ENCODE measurements at places on chromosomes 1 and 21. TPM values are rescaled to one million over a fixed set of nuclear protein-coding genes. Genes with fewer than 3 reads are reported as not detected.

The OR10J1 gene
- not detected for total RNA-seq

The NUDT17 gene
- total RNA-seq: 5.6 TPM

DNA sequence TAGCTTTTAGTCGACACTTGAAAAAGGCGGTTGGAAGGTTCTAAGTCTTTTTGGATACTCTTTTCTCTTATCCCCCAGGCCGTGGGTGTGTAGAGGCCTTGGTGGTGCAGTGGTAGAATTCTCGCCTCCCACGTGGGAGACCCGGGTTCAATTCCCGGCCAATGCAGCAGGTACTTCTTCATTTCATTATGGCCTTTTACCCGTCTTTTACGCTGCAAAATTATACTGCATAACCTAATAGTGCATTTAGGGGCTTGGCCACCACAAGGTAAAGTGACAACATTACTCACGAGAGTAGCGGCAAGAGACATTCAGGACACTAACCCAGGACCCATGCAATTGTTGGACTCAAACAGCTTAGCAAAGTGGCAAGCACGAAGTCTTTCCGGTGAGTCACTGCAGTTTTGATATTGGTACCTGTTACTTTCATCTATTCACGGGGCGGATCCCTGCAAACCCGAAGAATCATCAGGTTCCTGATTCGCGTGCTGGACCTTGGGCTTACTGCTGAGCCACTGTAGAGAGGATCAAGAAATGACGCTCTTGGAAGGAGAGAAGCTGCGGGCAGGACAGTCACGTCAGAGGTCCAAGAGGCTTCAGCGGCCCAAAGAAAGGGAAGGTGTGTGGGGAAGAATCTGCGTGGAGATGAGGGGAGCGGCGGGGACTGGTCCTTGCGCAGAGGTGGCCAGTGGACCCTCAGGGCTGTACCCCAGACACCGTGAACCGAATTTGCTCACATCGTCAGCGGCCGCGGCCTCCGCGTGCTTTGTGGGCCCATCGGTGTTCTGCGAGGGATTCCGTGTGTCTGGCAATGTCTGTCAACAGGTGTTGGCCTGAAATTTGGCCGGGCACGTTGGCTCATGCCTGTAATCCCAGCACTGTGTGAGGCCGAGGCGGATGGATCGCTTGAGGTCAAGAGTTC, 12.9 kb upstream of the RNU1-4 start:
- no peaks in the 10 kb centered on the region for H3K4me1 ChIP-seq
- H3K4me3 ChIP-seq: no peak overlapping the region
- H3K27ac ChIP-seq: no peak overlapping the region
- DNase-seq: peak; percentile 82
- no peaks in the 10 kb centered on the region for H3K36me3 ChIP-seq

The MEX3A gene
- 0.26 TPM for total RNA-seq

The KRTAP19-3 gene
- total RNA-seq: not detected

GRCh38 chr1:226541231-226541630, 7.3 kb upstream of the STUM start:
- no peaks in the 10 kb centered on the region for H3K4me1 ChIP-seq
- no peaks in the 10 kb centered on the region for H3K27me3 ChIP-seq
- H3K27ac ChIP-seq: no peak overlapping the region
- DNase-seq: no peak

- H3K4me3 ChIP-seq: no peak overlapping the region
- H3K27me3 ChIP-seq: no peaks in the 10 kb centered on the region
- DNase-seq: no peak
- peaks cover 19% of the 10 kb centered on the region for H3K4me1 ChIP-seq
- H3K27ac ChIP-seq: no peak overlapping the region
Measured at GRCh38 chr1:229015806-229016205, 255.1 kb upstream of the RAB4A start.

The TFF3 gene
- total RNA-seq: 39.0 TPM

DNA sequence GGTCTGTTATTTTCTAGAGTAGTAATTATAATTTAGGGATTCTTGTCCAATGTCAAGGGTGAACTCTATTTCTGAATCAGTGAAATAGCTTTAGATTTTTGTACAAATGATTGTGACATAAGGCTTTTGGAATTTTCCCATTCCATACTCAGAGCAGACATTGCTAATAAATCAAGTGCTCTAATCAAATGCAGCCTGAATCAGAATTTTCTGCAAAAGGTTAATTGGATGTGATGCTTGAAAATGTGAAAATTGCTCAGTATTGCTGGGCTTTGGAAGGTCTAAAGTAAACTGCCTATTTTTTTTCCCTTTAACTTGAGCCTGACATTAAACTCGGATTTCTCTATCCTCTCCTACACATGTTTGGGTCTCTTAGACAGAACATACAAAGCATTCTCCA, 23.2 kb downstream of the SGIP1 start:
- H3K27me3 ChIP-seq: no peaks in the 10 kb centered on the region
- no peak overlapping the region for H3K4me3 ChIP-seq
- no peaks in the 10 kb centered on the region for H3K4me1 ChIP-seq
- DNase-seq: no peak

GRCh38 chr1:51331206-51332100, 1.1 kb upstream of the TTC39A start:
- H3K27me3 ChIP-seq: peaks cover 39% of the 10 kb centered on the region
- H3K27ac ChIP-seq: no peak overlapping the region
- H3K36me3 ChIP-seq: no peaks in the 10 kb centered on the region
- no peaks in the 10 kb centered on the region for H3K4me1 ChIP-seq
- DNase-seq: no peak

DNA sequence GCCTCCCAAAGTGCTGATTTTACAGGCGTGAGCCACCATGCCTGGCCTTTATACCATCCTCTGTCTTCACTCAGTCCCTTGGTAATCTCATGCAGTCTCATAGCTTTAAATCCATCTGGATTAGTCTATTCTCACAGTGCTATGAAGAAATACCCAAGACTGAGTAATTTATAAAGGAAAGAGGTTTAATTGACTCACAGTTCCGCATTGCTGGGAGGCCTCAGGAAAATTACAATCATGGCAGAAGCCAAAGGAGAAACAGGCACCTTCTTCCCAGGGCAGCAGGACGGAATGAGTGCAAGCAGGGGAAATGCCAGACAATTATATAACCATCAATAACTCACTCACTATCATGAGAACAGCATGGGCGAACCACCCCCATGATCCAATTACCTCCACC, 49.1 kb upstream of the CPLANE2 start:
- H3K36me3 ChIP-seq: peaks cover 3% of the 10 kb centered on the region
- DNase-seq: no peak
- H3K27me3 ChIP-seq: no peaks in the 10 kb centered on the region
- H3K27ac ChIP-seq: no peak overlapping the region

The ITGB2 gene
- 285 TPM for total RNA-seq

The FAM72D gene
- 1.6 TPM for total RNA-seq

The SLC6A9 gene
- 3.4 TPM for total RNA-seq

- no peak overlapping the region for H3K4me3 ChIP-seq
- no peaks in the 10 kb centered on the region for H3K36me3 ChIP-seq
- no peak for DNase-seq
- no peak overlapping the region for H3K27ac ChIP-seq
- H3K27me3 ChIP-seq: no peaks in the 10 kb centered on the region
Measured at GRCh38 chr1:168613038-168613451, 36.6 kb downstream of the XCL1 start.

- H3K27ac ChIP-seq: no peak overlapping the region
- H3K36me3 ChIP-seq: no peaks in the 10 kb centered on the region
Measured at GRCh38 chr1:233998891-233999290, 94.4 kb downstream of the SLC35F3 start.

DNA sequence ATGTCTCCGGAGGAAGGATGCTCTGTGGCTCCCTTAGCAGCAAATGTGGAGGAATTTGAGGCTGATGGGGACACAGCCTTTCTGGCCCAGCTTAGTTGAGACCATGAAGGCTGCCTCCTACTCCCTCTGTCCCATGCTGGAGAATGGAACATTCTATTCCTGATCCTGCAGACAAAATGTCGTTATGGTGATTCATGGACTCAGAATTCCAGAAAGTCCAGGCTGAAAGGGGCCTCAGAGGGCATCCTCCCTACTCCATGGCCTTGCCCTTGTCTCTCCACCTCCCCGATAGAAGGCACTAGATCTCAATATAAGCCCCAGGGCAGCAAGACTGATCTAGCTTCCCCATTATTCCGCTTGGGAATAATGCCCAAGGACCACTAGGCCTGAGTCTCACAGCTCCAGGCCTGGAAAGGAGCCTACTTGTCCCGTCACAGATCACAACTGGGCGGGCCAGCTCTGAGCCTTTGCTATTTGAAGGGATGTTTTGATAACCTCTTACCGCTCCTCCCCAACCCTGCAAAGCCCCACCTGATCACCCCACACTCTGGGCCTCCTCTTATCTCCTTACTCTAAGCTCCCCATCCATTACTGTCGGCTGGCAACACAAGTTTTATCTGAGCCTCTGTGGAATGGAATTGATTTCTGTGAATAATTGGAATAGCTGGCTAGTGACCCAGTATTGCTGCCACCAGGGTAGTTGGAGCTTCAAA, 52.8 kb upstream of the TRABD2B start:
- H3K4me1 ChIP-seq: no peaks in the 10 kb centered on the region
- H3K27ac ChIP-seq: peak overlapping the region; percentile 46
- H3K4me3 ChIP-seq: no peak overlapping the region
- no peaks in the 10 kb centered on the region for H3K27me3 ChIP-seq

DNA sequence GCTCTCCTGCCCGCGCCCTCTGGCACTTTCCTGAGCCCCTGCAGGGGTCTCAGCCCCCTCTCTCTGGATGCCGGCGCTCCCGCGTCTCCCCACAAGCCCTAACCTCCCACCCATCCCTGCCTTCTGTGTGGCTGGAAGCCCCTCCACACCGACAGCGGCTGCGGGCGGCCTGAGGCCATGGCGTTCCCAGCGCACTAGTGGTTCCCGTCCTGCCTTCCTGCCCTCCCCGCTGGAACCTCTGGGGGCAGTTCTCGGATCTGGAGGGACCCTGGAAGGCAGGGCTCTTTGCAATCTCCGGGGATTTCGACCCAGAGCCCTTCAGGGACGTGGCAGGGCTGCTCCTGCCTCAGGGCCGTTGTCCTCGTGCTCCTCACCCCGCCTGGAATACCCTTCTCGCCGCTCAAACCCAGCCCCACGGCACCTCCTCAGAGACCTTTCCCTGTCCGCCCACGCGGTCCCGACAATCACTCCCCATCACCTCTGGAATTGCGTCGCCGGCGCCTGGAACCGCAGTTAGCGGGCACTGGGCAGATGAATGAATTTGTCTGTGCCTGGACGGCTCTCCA, 493 bp upstream of the ESPN start:
- H3K27me3 ChIP-seq: peaks cover 68% of the 10 kb centered on the region
- H3K4me3 ChIP-seq: no peak overlapping the region
- no peak for DNase-seq
